ENCODE measurements at places on chromosomes 2 and 18.

DNA sequence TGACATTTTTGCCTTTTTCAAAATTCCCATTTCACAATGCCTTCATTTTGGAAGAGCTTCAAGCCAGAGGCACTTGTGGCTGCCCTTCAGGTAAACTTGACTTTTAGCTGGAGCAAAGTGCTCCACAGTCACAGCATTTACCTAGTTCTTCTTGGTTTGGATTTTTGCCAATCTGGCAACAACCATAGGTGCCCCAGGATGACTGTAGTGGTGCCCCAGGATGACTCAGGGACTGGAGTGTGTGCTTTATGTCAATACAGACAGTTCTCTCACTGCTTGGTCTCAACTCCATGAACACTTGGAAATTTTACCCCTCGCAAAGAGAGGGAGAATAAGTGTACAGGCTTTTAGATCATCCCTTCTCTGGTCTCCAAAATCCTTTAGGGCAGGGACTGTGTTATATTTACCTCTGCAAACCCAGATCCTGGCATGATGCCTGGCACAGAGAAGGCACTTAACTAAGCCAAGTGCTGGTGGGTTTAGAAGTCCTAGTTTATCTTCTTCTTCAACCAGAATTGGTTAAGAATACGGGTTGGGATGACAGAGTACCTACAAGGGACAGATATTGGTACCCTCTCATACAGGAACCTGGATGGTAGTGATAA is 15.3 kb upstream of the PTPN4 start:
- DNase-seq = no peak

- DNase-seq = no peak
These were observed 36.5 kb downstream of the STAT1 start for GRCh38 chr2:190977505-190977904.

GRCh38 chr2:74755386-74755785 is 78.5 kb upstream of the HK2 start:
- DNase-seq = no peak

DNA sequence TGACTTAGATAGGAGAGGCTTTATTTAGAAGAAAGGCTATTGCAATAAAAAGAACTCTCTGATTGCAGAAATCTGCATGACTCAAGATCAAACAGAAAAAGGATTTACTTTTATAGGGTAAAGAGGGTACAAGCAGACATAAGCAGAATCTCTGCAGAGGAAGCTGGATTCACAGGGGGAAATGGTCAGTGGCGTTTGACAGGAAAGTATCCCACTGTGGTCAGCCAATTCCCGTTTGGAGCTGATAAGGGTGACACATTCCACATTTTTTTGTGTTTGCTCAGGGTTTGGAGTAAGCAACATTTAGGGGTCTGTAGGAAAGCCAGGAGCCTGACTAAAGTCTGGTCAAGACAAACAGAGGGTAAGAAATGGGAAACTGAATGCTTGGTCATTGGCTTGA is 23.9 kb upstream of the SCYGR5 start:
- DNase-seq = no peak

DNA sequence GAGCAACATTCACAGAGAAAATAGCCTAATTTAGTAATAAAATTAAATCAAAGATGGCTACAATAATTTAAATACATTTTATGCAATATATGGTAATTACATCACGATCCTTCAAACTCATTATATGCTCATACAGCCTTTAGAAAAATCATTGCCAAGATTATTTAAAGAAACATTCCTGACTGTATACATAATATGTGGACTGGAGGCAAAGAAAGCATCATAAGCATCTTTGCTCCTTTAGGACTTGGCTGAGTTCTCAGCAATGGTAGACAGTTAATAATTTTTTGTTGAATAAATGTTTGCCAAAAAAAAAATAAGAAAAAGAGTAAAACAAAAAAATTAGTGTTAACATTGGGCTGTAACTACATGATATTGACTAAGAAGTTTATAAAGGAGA is 26.9 kb downstream of the NCKAP5 start:
- DNase-seq = no peak

DNA sequence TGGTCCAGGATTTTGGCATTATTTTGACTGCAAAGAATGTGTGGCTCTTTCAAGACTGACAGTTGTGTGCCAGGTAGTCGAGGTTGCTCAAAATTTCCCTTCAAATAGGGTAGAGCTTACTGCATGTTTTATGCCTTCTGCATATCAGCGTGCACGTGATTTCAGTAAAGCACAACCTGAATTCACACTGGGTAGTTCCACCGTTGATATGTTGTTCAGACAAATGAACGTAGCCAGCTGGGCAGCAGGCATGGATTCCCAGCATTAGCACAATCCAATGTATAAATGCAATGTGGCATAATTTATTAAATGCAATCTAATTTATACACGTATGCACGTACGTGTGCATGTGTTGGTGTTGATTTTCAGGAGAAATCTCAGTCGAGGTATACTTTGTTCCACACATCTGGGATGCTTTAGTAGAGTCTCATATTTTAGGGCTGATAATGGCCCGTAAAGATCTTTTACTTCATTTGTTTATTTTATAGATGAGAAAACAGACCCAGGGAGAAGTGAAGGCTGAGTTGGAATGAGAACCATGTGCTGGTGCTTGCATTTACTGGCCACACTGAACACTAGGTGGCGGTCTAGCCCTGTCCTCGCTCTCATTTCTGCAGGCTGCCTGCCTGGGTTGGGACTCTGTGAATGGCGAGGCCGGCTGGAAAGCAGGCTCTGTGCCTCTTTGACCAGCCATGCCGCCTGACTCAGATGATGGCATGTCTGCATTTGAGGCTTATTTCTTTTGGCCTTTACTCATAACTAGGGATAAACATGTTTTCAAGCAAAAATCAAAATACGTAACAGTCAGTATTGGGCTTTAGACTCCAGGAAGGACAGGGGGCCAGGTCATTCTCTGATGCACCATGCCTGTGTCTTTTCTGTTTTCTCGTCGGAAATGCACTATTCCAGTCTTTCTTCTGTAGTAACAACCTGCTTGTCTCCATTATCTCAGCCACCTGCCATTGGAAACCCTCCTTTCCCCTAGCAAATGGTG is 120.4 kb downstream of the RNF144A start:
- peak; percentile 70 for DNase-seq

- DNase-seq = peak; percentile 82
These were observed 25.7 kb downstream of the NPPC start for GRCh38 chr2:231900486-231900942.

- no peak for DNase-seq
These were observed 30.3 kb downstream of the ZNF532 start for GRCh38 chr18:58894930-58895329.

All from activated CD8-positive, alpha-beta memory T cell treated with anti-CD3 and anti-CD28 coated beads for 24 hours (primary cell).